ENCODE measurements at places on chromosomes 3 and 15.

GRCh38 chr3:12353796-12354525 lies 65.1 kb downstream of the PPARG start:
- DNase-seq: no peak

DNA sequence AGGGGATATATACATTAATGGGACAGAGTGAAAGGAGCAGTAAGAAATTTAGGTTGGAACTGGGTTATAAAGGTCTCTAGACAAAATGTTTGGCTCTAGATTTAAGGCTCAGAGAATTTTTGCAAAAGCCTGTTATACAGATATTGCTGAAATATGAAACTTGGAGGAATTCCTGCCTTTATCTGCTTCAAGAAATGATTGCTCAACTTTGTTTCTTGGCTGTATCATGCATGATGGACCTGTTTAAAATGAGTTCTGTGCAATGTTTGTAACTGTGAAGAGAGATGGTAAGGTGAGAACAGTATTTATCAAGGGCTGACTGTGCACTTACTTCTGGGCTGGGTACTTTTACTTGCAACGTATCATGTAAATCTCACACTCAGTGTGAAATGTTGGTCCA lies 3.3 kb downstream of the CRYBG3 start:
- DNase-seq: no peak

DNA sequence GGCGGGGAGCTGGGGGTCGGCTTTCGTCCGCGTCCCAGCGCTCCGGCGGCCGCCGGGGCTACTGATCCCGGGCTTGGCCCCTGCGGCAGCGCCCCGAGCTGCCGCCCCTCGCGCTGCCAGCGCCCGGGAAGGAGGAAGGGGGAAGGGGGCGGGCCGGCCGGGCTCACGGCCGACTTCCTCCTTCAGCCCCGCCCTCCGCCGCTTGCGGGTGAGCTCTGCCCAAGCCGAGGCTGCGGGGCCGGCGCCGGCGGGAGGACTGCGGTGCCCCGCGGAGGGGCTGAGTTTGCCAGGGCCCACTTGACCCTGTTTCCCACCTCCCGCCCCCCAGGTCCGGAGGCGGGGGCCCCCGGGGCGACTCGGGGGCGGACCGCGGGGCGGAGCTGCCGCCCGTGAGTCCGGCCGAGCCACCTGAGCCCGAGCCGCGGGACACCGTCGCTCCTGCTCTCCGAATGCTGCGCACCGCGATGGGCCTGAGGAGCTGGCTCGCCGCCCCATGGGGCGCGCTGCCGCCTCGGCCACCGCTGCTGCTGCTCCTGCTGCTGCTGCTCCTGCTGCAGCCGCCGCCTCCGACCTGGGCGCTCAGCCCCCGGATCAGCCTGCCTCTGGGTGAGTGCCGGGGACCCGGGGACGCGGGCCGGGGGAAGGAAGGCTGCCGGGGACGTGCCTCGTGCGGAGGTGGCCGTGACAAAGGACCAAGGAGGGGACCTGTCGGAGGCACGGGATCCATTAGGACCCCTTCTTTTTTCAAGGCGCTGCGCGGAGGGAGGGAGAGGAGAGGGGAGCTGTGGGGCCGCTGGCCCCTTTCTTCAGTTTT lies at the start of gene SEMA4B:
Gene SEMA4B (plus strand): TSS at position 201 of the 814 bp plus-strand sequence. CDS start 249 bp downstream, at position 450.
- DNase-seq: peak; percentile 60

- DNase-seq: no peak
Measured at GRCh38 chr3:151879037-151879436, 5.6 kb downstream of the SUCNR1 start.
